Right ventricle myocardium superior (tissue), 1 donor: ENCODE measurements at places on chromosomes 11 and 22. TPM values are rescaled to one million over a fixed set of nuclear protein-coding genes. Genes with fewer than 3 reads are reported as not detected.

DNA sequence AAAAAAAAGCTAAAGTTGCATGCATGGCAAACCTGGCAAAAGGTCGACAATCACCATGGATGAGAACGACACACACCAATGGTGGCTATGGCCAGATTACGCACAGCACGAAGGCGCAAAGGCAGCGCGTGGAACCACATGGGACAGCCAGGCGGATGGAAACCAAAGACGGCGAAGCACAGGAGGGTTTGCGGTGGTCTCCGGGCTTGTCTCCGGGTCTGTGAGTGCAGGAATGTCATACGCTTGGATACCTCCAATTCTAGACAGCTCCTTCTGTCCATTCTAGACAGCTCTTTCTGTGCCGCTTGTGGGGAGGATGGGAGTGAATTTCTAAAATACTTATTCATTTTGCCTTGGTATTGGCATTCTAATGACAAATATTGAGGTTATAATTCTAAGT is 685.4 kb downstream of the BRD1 start:
- no peak for DNase-seq

- DNase-seq = no peak
Observed at GRCh38 chr11:14813516-14813915, 78.5 kb downstream of the CYP2R1 start.

The GTSE1 gene
- 0.43 TPM for total RNA-seq

GRCh38 chr22:38828191-38828590 is 15.6 kb downstream of the NPTXR start:
- no peak for DNase-seq

DNA sequence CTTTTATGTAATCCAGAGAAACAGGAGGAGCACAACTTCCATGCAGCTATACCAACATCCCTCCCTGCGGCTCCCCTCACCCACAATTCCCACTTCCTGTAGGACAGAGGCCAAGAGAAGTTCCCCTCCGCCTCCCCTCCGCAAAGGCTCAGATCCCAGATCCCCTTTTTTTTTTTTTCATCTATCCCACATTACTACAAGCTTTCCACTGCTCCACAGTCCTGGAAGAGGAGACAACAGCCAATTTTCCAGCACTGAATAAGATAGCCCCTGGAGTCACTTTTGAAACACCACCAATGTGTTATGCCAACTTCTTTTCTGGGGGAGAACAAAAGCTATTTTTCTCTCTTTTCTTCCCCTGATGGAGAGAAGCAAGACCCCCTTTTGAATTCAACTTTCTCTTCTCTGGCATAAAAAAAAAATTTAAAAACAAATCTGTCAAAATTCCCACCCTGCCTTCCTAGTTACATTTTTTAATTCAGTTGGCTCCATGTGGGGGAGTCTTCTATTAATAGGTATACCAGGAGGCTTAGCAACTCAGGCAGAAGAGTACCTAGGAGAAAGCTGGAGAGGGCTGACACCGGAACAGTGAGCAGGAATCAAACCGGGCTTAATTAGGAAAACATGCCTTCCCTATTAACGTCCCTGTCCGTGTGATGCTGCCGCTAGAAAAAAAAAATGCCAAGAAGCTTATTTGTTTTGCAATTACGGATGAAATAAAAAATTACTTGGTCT is 543.4 kb downstream of the BUD13 start:
- DNase-seq = no peak

DNA sequence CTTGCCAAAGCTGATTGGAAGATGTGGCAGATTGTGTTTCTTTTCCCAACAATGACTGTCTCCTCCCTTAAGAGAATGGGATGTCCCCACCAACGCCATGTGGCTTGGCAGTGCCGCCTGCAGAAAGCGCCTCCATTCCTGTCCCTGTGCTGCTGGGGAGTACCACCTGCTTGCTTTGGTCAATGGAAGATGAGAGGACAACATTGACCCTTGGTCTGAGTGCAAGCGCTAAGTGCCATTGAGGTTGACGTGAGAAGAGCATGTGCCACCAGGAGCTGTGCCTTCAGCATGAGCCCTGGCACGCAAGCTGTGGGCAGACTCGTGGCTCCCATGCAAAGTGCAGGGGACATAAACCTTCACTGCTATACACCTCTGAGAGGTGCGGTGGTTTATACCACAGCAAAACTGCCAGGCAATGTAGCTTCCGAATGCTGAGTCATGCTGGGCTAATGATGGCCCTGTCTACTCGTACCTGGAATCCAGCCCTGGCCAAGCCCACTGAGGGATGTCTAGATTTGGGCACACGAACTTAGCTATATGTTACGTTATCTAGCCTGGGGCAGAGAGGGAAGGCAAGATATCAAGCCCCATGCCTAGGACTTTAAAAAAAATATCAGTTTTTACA is 41.9 kb downstream of the MYEOV start:
- no peak for DNase-seq

GRCh38 chr11:98572941-98573340 is 447.8 kb upstream of the CNTN5 start:
- DNase-seq = no peak

The SLC7A4 gene
- 0.16 TPM for total RNA-seq

DNA sequence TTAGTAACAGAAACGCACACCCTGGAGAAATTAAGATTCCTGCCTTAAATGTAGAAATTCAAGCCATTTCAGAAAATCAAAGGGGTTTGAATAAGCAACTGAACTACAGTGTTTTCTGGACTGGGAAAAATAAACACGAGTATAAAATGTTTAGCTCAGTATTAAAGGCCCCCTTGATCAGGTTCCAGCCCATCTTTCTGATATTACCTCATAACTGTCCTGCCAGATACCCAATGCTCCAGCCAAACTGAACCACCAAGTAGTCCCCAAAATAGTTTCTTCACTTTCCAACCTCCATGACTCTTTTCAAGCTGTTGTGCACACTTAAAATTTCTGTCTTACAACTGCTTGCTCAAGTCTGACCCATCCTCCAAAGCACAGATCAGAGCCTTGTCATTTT is 54.4 kb downstream of the SERGEF start:
- DNase-seq = no peak

- no peak for DNase-seq
Observed at GRCh38 chr11:33988586-33989370, 62.8 kb upstream of the CAPRIN1 start.

- DNase-seq = no peak
Observed at GRCh38 chr11:120358729-120359128, 22.5 kb downstream of the ARHGEF12 start.

DNA sequence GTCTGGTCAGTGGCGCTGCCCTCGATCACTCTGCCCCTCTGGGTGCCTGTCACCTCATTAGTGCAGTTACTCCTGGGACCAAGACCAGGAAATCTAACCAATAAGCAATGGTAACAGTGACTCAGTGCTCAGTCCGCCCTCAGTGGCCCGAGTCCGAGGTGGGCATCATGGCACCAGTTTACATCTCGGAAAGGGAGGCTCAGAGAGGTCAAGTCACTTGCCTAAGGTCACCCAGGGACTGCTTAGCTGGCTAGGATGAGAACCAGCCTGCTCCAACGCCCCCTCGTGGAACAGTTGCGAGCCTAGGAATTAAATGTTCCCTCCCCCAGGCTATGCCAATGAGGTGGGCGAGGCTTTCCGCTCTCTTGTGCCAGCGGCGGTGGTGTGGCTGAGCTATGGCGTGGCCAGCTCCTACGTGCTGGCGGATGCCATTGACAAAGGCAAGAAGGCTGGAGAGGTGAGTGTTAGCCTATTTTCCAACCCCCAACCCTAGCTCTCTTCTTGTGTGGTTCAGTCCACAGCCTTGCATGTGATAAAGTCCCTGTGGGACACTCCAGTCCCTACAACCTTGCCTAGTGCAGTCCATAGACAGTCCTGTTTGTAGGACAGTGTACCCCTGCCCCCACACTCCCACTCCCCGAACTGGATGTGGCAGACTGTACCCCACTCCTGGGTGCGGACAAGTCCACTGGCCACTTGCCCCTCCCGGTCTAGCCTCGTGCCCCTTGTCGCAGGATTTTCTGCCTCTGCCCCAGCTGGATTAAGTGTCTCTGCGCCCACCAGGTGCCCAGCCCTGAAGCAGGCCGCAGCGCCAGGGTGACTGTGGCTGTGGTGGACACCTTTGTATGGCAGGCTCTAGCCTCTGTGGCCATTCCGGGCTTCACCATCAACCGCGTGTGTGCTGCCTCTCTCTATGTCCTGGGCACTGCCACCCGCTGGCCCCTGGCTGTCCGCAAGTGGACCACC is 1.1 kb downstream of the MTFP1 start:
- DNase-seq = peak; percentile 86

DNA sequence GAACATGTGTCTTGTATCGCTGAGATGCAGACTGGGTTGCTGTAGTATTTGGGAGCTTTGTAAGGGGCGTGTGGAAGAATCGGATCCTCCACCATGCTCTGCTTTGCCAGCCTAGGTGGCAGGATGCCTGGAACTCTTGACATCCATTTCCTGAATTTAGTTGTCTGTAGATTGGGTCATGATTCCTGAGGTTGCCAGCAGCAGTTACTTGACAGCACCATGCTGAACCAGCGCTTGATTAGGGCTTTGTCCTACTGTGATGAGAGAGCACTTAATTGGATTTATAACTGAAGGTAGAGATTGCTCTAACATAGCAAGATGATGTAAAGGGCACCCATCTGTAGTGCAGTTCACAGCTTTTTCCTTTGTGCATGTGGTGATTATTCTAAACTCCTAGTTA is 75.6 kb upstream of the HORMAD2 start:
- DNase-seq = no peak

DNA sequence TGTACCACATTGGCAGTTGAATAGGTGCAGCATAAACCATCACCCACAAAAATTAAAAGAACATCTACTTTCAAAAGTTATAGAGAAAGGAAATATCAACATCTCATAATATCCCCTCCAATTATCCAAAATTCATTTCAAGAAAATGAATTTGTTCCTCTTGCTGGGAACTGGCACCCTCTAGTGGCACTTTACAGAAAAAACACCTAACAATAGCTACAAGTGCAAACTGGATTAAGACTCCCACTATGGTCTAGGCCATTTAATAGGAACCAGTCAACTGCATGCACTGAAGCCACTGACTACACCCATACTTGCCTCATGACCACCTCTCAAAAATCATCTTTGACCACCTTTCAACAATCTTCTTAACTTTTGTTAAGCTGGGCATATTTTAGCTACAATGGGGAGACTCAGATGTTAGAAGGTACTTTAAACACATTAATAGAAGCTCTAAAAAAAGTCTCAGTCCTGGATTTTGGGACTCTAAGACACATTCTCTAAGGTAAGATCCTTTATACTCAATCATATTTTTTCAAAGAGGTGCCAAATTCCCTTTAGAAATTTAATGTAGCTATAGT is 17.3 kb downstream of the TRAF6 start:
- DNase-seq = no peak
